GM12864 (cell line): ENCODE measurements at places on chromosomes 6 and 20.

DNA sequence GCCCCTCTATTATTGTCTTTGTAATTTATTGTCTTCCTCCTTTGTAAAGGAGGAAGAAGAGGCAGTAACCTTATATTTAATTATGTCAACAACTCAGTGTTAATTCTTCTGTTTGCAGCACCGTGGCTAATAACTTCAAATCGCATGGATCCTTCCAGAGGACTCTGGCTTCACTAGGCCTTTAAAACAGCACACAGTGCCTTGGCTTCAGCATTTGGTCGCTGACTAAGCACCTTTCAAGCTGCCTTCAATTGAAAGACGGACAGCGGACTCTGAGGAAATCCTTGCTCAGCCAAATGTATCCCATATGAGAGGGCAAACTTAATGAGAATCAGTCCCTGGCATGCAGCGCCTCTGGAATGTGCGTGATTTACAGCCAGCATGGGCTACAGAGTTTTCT, 64.2 kb downstream of the SGK1 start:
- DNase-seq: no peak

GRCh38 chr20:21436205-21436604, 38.9 kb upstream of the NKX2-4 start:
- no peak for DNase-seq

DNA sequence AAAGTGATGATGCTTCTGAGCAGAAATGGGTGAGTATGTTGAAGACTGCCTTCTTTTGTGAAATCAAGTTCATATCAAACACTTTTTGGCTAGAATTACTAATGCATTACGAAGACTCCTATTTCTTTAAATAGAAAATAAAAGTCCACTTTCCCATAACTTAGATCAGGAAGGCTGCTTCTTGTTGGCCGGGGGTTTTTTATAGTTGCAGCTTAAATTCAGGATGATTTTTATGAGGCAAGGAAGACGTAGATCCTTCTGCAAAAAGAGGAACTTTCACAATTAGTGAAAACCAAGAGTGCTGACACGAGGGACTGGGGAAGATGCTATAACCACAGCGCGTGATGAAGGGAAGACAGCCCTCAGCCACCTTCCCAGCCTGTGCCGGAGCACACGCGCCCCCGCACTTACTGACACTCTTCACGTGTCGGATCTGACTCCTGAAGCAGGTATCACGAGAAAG, 206.1 kb upstream of the PRDM1 start:
- DNase-seq: no peak

- DNase-seq: peak; percentile 82
Observed at GRCh38 chr6:30682143-30683117, 4.0 kb downstream of the PPP1R18 start.
